H54 (cell line): ENCODE measurements at places on chromosomes 16 and 17.

GRCh38 chr17:65362826-65363225 lies 198.6 kb downstream of the AXIN2 start:
- no peak for DNase-seq

DNA sequence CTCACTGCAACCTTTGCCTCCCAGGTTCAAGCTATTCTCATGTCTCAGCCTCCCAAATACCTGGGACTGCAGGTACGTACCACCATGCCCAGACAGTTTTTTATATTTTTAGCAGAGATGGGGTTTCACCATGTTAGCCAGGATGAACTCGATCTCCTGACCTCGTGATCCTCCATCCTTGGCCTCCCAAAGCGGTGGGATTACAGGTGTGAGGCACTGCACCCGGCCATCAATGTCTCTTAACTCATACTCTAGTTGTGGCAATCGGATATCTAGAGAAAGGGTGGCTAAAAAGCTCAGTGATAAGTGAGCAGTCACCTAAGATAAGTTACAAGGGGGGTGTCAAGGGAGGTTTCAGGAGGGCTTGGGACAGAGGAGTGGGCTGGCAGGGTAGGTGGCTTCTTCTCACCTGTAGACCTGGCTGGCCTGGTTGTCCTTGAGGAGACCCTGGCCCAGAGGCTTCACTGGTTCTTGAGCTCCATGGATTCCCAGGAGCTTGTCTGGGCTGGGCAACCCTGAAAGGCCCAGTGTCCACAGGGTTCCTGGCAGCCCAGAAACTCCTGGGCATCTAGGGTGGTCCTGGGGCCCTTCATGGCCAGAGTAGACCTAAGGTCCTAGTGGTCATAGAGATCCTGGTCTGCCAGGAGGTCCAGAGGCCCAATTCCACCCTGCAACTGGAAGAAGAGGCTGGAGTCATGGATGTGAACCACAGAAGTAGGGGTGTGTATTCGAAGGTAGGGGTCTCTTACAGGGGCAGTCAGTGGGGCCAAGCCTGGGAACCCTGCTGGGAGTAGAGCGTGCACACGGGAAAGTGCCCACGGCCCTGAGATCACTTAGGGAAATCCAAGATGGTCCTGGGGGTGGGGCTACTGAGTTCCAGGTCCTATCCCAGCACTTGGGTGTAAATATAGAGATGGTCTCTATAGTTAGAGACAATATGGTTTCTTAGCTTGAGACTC lies 12.7 kb upstream of the IGFBP4 start:
- no peak for DNase-seq

DNA sequence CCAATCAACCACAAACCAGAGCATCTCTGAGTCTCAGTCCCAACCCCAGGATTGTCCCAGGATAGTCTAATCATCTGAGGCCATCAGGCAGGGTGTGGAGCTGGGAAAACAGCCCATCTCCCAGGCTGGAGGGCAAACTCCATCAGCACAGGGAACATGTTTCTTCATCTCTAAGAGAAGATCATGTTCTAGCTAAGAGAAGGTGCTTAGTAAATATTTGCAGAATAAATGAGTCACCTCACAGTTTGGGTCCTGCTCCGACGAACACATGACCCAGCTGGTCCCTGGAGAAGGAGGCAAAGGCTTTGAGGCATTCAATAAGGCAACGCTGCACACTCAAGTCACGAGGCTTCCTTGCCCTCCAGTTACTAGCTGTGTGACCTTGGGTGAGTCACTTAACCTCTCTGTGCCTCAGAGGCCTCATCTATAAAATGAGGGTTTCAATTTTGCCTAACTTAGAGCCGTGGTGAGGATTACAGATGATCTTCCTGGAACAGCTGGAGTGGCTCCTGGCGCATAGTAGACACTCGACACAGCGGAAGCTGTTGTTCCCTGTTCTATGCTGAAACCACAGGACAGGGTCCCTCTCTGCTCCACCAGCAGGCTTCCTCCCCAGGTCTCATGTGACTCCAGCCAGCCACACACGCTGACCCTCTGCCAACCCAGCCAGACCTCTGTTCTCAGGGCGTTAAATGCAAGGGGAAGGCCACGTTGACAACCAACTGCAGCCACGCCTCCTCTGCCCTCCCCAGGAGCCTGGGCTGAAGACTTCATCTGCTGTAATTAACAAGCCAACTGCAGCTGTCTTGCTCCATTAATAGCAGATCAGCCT lies 10.3 kb upstream of the RPL38 start:
- no peak for DNase-seq

GRCh38 chr17:36777118-36777517 lies 160.2 kb upstream of the LHX1 start:
- DNase-seq = no peak

GRCh38 chr16:12455287-12455798 lies 348.3 kb downstream of the CPPED1 start:
- peak; percentile 69 for DNase-seq

GRCh38 chr16:67718668-67719047 lies 458 bp downstream of the GFOD2 start:
- no peak for DNase-seq

- no peak for DNase-seq
These were observed 303.8 kb upstream of the ASIC2 start for GRCh38 chr17:33596899-33597298.

GRCh38 chr17:27463235-27463677 lies 7.0 kb downstream of the KSR1 start:
- no peak for DNase-seq

DNA sequence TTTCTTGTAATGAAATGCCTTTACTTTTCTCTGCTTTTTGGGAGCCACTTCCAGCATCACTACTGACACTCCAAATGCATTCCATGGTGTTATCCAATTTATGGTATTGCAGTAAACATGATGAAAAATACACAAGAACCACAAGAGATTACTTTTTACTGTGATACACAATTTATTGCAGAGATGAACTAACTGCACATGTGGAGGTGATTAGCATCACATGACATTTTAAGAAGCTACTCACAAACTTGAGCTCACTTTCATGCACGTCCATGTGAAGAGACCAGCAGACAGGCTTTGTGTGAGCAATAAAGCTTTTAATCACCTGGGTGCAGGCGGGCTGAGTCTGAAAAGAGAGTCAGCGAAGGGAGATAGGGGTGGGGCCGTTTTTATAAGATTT lies 780.5 kb upstream of the GOT2 start:
- no peak for DNase-seq

GRCh38 chr16:17068524-17068923 lies 402.2 kb downstream of the XYLT1 start:
- no peak for DNase-seq

- DNase-seq = no peak
These were observed 4.4 kb downstream of the TRAP1 start for GRCh38 chr16:3712861-3713372.

DNA sequence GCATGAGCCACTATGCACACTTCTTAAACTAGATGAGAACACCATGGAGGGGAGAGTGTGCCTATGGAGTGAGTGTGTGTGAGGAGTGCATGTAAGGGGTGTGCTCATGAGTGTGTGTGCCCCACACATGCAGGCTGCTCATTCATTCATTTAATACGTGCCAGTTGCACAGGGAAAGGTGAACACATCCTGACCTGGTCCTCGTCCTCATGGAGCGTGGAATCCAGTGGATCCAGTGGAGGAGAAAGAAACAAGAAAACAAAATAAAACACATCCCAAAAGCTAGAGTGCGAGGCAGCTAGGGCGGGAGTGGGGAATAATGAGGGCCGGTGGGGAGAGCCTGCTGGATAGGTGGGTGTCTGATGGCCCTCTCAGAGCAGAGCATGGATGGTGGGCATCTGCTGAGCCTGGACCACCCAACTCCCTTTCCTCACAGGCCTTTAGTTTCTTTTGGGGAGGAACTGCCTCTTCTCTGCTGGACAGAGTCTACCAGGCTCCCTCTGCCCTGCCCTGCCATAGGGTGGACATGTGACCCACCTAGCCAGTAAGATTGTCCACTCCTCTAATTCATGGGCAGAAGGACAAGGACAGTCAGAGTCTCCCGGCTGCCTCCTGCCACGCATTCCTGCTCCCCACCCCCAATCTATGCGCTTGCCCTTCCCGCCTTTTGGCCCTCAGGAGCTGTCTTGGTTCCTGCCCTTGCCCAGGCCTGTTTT lies 204.3 kb downstream of the RAB11FIP4 start:
- no peak for DNase-seq

DNA sequence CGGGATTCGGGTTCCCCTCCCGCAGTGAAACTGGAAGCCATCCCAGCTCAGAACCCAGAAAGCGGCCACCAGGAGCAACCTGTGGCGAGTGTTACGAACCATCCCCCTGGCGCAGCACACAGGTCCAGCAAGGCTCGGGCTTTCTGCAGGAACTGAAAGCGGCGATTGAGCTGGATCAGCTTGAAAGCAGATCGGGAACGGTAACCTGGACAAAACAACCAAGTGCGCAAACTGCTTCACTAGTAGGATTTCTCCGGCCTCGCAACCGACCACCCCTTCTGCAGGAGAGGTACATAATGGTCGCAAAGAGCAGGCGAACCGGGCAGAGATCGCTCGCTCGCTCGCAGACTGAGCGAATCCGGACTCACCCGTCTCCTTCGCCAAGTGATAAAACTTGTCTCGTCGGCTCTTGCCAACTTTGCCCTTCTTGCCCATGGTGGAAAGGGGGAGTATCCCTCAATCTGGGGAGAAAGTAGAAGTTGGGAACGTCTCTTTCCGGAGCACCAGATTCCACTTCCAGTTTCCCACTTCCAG lies 696 bp upstream of the PSMC5 start:
- DNase-seq = no peak

- DNase-seq = peak; percentile 90
These were observed 59.5 kb upstream of the CDC42EP4 start for GRCh38 chr17:73371285-73371684.

GRCh38 chr16:10078541-10078949 lies 103.7 kb downstream of the GRIN2A start:
- DNase-seq = no peak

DNA sequence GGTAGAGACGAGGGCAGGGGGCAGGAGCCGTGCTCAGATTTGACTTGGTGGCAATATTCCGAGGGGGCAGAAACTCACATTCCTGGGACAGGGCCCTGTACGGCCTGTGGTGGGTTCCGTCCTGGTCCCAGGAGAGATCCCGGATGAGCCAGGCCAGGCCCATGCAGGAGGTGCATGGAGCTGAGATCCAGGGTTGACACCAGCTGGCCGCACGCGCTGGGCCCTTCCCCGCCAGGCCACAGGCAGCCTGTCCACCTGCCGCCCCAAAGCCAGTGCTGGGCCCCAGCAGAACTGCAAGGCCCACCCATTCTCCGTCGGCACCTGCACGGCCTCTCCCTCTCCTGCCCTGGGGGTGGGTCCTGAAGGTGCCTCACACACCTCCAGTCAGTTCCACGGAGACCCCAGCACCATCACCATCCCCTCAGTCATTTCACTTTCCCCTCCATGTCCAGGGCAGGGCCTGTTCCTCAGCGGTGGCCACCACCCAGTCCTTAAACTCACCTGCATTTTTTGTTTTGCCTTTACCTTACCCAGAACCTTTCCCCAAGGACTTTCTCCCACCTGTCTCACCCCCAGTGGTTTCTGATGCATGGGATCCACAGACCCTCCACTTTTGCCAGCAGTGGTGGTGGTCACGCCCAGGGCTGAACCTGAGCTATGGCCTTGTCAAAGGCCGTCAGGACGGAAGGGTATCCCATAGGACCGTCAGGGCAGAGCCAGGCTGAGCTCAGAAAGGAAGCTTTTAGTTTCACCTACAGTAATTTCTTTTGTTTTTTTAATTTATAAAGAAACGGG lies 25.1 kb upstream of the CDH15 start:
- DNase-seq = no peak

GRCh38 chr16:71421911-71422310 lies 19.9 kb downstream of the TLE7 start:
- peak; percentile 60 for DNase-seq

- DNase-seq = no peak
These were observed 86.7 kb downstream of the TIMM22 start for GRCh38 chr17:1083451-1084187.

GRCh38 chr16:86707171-86707570 lies 128.8 kb downstream of the FOXL1 start:
- no peak for DNase-seq

DNA sequence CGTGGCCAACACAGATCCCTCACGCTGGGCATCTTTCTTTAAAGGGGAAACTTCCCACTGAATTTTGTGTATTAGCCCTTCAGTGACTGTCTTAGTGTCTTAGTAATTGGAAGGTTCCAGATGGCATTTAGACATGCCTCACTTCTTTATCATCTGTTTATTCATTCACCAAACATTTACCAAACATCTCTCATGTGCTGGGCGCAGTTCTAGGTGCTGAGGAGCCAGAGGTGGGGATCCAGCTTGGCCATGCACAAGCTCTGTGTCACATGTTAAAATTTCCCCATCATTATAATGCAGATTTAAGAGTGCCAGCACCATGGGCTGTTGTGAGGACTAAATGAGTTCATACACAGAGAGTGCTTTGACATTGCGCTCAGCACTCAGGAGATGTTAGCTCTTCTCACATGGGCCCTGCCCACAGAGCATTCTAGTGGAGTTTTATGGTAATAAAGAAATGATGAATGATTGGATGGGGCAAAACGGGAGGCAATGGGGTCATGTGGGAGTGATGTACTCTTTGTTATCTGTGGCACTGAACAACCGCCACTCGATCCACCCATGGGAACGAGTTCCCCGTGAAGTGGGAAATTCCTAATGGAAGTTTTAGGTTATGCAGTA lies 119.7 kb downstream of the SNX29 start:
- DNase-seq = no peak

GRCh38 chr17:72569148-72569946 lies 448.5 kb downstream of the SOX9 start:
- DNase-seq = no peak
